ENCODE measurements at places on chromosomes 3 and 15.

DNA sequence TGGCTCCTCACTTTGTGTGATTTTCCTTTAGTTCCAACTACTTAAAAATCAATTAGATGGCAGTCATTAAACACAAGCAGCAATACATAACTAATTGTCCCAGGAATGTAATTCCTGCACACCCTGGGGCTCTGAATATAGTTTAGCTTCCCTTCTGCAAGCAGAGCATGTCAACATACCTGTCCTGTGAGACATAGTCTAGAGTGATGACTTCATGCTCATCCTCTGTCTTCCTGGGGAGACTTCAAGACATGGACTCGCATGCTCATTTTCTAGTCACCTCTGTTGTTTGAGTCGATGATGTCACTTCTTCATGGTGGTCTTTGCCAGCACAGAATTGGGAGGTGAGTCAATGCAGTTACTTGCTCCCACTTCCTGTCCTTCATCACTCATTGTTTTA, 15.7 kb downstream of the C3orf52 start:
- no peak for DNase-seq

- DNase-seq = no peak
These were observed 448.8 kb upstream of the TPRG1 start for GRCh38 chr3:188722963-188723362.

DNA sequence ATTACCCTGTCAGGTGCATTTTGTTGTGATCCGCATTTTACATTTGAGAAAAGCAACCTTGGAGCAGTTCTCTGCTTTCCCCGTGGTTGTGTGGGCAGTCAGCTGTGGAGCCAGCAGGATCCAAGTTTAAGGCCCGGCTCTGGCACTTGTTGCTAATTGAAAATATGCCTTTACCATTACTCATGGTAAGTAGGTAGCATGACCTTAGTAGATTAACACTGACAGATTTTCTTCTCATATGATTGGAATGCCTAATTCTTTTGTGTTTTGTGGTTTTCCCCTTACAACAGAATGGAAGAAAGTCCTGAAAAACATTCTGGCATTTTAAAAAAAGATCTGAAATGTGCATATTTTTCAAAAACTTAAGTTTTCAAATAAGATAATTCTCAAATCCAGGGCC, 246.5 kb upstream of the LRRN1 start:
- DNase-seq = no peak

DNA sequence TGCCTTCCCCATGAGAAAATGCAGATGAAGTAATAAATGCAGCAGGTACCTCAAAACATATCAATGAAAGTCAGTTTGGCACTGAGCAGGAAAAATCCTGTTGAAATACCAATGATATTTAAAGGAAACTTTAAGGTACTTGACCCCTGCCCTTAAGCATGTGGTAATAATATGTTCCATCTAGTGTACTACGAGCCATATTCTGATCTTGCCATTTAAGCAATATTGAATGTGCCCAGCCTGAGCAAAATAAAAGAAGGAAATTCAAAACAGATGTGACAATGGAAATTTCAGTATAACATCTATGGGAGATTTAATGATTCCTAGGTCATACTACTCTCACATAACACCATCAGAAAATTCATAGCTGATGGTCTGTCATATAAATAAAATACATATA, 191.8 kb upstream of the CGNL1 start:
- DNase-seq = no peak

- DNase-seq = peak; percentile 73
These were observed 564.7 kb downstream of the FOXP1 start for GRCh38 chr3:71018799-71019198.

DNA sequence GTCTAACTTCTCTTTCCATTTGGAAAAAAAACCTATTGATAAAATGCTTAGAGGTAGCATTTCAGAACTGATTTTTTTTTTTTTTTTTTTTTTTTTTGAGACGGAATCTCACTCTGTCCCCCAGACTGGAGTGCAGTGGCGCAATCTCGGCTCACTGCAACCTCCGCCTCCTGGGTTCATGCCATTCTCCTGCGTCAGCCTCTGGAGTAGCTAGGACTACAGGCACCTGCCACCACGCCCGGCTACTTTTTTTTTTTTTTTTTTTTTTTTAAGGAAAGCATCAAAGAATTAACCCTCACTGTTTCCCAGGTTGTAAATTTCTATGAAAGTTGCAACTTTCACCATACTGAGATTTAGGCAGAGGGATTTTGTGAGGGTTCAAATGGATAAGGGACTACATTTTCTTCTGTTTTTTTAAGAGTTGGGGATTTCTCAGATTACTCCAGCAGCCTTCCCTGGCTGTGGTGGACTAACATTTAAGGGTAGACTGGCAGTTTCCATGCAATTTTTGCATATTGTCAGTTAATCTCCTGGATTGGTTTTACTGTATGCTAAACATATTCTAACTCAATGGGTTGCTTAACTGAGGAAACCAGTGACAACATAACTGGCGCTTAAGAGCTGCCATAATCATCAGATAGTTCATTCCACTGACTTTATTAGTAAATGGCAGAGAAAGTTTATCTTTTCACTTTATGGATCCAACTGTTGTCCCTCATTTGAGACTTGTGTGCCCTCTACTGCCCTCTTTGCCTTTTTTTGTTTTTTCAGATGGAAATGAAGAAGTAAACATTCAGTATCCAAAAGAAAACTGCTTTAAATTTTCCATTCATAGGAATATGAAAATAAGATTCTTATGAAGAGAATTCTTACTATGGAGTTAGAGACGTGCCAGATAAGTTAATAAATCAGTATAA, 93.7 kb downstream of the NPTN start:
- no peak for DNase-seq

- DNase-seq = no peak
These were observed 107.0 kb downstream of the CPN2 start for GRCh38 chr3:194244167-194244566.

- no peak for DNase-seq
These were observed 30.8 kb downstream of the TOP2B start for GRCh38 chr3:25633919-25634318.

DNA sequence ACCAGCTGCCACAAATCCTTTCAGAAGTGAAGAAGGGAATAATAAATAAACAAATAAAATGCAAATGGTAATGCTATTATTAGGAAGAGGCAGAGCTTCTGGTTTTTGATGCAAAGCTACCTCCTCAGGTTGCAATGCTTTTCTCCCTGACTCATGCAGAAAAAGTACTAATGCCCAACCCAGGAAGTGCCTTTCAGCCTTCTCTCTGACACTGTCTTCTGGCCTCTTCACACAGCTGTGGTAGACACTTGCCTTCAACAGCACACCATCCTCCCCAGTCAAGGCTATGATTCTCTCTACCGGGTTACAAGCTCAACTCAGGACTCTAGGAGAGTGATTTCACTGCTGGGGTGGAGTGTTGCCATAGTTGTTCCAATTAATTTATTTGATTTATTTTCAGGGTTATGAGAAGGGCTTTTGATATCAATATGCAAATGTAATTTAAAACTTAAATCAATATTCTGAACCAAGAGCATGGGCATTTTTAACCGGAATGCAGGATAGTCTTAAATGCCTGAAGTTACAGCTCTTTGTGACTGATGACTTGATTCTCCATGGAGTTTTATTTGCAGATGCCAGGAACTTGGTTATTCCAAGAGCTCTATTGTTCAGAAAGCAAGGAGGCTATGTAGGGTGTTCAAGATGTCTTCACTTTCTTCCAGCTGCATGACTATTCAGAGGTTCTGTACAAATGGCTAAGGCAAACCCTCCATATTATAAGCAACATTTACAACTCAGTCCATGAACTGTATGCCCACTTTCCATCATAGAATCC, 27.1 kb upstream of the GALNT15 start:
- no peak for DNase-seq

GRCh38 chr3:169453256-169454059, 210.1 kb downstream of the MECOM start:
- no peak for DNase-seq

GRCh38 chr3:41117398-41117870, 81.9 kb upstream of the CTNNB1 start:
- DNase-seq = peak; percentile 81

DNA sequence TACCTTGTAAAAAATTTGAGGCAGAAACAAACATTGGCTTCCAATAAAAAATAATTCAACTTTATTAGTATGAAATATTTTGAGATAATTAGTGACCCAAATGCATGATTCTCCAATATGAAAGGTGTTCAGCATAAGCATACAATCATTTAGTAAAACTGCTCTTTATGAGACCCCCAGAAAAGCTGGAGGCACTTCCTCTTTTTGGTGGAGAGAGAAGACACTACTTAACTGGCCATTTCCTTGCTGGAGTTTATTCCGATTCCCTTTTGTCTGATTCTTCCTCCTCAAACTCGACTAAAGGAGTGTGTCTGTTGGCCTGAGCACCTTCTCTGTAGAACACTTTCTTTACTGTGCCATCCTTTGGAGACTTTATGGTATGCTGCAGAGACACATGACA, 34.8 kb upstream of the DCUN1D1 start:
- DNase-seq = no peak

DNA sequence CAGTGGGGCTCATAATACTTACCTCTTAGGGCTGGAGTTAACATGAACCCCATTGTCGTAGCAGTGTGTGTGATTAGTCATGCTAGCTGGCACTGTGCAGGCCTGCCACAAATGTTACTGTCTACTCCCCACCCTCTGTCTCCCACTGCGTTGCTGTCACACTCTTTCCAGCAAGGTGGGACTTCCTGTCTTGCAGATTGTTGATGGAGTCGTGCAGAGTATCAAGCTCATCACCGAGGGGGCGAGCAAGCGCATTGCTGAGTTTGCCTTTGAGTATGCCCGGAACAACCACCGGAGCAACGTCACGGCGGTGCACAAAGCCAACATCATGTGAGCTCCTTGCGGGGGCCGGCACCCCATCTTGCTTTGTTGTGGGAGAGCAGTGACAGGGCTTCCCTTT, 12.9 kb downstream of the IDH3A start:
- DNase-seq = peak; percentile 77

GRCh38 chr15:62927836-62928235, 114.7 kb upstream of the TPM1 start:
- DNase-seq = no peak

GRCh38 chr15:81274931-81275707, 48.8 kb downstream of the STARD5 start:
- DNase-seq = peak; percentile 82

GRCh38 chr15:39396979-39397615, 183.8 kb upstream of the THBS1 start:
- DNase-seq = no peak

DNA sequence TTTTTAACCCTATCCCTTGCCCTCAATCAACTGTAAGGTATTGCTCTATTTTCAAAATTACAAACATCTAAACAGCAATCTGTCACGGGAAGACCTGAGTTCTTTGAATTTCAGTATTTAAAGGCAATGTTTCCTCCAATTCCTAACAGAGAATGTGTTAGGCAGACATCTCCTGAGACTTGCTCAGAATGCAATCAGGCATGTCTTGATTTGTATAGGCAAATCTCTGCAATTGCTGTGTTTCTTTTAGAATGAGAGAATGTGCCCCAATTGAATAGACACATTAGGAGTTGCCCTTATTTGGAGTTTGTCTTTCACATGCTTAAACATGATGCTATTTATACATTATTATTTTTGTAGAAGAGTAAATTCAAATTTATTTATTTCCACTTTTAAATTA, 205.6 kb downstream of the CADM2 start:
- DNase-seq = no peak

- no peak for DNase-seq
These were observed 12.6 kb downstream of the OSBPL11 start for GRCh38 chr3:125582707-125583106.

DNA sequence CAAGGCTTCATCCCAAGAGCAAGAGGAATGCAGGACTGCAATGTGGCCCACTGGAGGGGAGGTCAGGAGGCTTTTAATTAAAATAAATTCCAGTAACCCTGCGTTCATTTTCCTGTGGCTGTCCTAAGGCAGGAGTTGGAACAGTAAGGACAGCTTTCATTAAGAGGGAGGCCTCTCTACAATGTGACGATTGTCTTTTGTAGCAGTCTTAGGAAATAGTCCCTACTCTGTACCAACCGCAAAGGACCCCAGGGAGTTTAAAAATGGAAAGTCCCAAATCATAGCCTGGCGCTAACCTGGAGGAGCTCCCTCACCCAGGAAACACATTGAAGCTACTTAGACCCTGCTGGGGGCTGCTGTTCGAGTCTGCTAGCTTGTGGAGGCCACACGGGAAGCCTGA, 62.8 kb downstream of the SYNM start:
- DNase-seq = no peak

DNA sequence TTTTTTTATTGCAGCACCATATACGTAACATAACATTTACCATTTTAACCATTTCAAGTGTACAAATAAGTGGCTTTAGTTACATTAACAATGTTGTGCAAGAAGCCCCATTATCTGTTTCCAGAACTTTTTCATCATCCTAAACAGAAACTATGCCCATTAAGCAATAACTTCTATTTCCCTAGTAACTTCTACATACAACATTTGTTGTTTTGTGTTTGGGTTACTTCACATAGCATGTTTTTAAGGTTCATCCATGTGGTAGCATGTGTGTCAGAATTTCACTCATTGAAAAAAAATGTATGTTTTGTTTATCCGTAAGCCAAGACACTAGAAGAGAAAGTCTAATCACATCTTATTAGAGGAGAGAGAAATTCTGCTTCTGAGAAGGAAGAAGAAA, 450.5 kb upstream of the PDZRN3 start:
- no peak for DNase-seq

GRCh38 chr3:71759401-71759800, 5.7 kb downstream of the GPR27 start:
- no peak for DNase-seq

- DNase-seq = peak; percentile 31
These were observed 401 bp downstream of the ZSCAN29 start for GRCh38 chr15:43370310-43370974.

DNA sequence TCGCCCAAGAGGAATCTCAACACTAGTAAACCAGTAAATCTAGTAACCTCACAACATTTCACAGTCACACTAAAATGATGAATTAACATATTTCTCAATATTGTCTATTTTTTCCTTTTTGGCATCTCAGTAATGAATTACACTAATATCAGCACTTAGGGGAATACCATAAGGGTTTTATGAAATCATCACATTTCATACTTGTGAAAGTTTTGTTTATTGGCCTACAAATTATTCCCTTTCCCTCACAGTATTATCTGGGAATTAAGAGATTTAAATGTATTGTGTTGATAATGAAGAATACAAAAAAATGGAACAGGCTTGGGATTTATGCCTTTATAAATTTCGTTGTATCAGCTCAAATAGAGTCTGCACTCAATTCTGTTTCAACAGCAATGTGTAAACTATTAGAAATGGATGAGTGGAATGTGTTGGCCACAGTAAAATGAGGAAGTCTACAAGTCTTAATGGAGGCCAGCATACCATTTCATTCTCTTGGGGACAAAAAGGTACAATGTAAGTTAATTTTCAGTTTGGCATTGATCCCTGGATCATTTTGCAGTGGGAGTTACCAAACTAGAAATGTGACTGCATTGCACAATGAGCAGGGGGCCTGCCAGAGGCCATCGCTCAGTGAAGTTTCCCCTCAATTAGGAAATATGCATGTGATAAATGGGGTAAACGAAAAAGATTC, 195.4 kb downstream of the FMN1 start:
- DNase-seq = no peak

- DNase-seq = no peak
These were observed 509.0 kb upstream of the NECTIN3 start for GRCh38 chr3:110562621-110563020.

GRCh38 chr3:2354702-2355101, 256.0 kb downstream of the CNTN4 start:
- no peak for DNase-seq

GRCh38 chr3:123833398-123833785, 50.7 kb downstream of the MYLK start:
- DNase-seq = no peak

- DNase-seq = no peak
These were observed 43.0 kb downstream of the CDAN1 start for GRCh38 chr15:42693942-42694341.

Measured in head of caudate nucleus (tissue), 42 donors.